ENCODE measurements at places on chromosomes 2 and 18. TPM values are rescaled to one million over a fixed set of nuclear protein-coding genes. Genes with fewer than 3 reads are reported as not detected.

The SKA1 gene
- polyA plus RNA-seq: 0.82 TPM

The UNC80 gene
- not detected for polyA plus RNA-seq

The NFU1 gene
- polyA plus RNA-seq: 19.2 TPM

The TUBB8B gene
- polyA plus RNA-seq: 6.3 TPM

GRCh38 chr18:4102901-4103300 is 352.2 kb downstream of the DLGAP1 start:
- DNase-seq: no peak

GRCh38 chr2:142052220-142052863 is 78.5 kb downstream of the LRP1B start:
- no peak for DNase-seq

DNA sequence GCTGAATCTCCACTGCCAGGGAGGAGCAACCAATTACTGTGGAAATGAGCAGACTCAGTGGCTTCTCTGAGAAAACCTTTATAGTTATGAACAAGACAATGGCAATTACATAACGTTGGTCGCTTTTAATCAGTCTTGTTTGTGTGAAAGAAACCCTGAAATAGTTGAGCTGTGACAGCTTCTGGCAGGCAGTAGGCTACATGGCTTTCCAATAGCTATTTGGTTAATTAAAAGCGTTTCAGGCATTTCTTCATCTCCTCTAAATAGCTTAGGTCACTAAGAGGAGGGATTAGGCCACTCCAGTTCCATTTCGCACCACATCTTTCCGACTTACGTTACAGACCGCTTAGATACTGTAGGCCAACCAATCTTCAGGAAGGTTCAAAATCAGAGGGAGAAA is 794.4 kb upstream of the ID2 start:
- no peak for DNase-seq

GRCh38 chr2:198628596-198628995 is 824.2 kb downstream of the PLCL1 start:
- DNase-seq: no peak

DNA sequence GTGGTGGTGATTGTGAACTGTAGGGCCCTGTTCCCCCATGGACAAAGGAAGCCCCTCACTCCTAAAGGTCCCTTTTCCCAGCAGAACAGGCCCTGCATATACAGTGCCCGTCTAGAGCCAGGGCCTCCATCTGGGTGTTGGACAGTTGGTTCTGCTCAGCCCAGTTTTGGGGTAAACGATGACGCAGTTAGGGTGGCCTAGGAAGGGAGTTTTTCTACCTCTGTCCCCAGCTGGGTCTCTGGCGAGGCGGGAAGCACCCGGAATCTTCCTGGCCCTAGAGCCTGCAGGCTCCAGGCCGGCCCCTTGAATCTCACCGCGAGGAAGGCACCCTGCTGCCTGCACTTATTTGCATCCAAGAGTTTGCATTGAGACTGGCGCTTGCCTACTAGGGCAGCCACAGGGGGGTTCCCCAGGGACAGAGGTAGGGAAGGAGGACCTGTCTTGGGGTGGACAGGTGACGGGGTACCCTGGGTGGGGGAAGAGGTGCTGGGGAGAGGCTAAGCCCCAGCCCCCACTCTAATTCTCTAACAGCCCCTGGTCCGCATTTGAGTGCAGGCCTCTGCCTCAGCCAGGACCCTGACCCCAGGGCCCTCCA is 529 bp upstream of the MTA3 start:
- peak; percentile 65 for DNase-seq

DNA sequence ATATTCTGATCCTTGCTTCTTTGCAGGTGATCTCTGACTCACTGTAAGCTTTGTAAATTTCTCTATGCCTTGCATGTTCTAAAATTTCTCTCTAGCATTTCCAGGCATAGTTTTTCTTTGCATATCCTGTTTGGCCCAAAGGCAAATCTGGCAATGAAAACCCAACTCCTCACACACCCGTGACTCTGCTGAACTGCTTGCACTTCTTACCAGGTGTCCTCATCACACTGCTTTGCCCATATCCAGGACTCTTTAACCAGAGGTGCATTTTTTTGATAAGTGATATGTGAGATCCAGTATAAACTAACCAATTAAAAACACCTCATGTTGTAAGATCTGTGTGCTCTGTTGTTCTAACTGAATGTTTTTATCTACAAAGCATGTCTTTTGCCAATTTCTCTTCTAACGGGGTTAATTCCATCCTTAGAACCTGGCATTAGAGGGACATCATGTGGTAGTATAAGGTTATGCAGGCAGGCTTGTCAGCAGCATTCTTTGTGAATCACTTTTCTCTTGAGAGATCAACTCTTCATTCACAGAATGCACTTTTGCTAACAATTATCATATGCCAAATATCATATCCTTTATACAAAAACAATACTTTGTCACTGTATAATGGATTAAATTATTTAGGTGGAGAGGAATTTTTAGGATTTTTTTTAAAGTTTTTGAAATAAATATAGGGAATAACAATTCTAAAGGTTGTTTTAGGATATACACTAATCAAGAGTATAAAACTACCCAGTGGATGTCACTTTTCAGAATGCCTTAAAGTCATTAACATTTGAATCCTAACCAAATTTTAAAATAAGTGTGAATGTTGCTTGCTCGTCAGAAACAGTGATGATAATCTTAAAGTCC is 20.8 kb upstream of the TMX3 start:
- peak; percentile 36 for DNase-seq

GRCh38 chr2:46831869-46832265 is 83.7 kb downstream of the MCFD2 start:
- no peak for DNase-seq

- no peak for DNase-seq
These were observed 100.6 kb upstream of the APCDD1 start for GRCh38 chr18:10353791-10354190.

DNA sequence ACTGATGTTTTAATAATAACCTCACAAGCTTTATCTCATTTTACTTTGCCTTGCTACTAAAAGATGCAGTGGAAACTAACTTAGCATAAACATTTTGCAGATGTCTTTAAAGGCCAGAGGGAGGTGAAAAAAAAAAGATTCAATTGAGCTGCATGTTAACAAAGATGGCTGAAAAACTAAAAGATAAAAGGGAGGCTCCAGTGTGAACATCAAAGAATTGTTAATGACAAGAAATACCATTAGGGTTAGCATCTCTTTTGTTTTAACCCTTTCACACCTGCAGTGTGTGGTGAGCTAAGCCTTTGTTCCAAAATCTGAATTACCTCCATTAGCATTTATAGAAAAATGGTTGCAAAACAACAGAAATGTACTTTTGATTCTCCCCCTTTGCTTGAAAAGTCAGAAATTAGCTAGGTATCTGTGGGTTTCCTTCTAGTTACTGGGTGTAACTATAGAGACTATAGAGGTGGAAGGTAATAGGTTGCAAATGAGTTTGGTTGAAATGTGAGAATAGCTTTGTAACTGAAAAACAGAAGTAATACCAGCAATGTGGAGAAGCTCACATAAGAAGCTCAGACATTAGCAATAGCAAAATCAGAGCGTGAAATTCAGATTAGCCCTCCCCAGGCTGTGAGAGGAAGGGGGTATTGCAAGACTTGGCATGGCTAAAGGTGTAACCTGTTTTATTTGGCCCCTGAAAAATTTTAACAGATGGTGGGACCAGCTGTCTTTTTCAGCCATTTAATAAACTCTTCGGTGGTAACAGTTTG is 34.8 kb upstream of the SP5 start:
- no peak for DNase-seq

GRCh38 chr18:60549338-60549960 is 176.9 kb upstream of the MC4R start:
- peak; percentile 52 for DNase-seq

DNA sequence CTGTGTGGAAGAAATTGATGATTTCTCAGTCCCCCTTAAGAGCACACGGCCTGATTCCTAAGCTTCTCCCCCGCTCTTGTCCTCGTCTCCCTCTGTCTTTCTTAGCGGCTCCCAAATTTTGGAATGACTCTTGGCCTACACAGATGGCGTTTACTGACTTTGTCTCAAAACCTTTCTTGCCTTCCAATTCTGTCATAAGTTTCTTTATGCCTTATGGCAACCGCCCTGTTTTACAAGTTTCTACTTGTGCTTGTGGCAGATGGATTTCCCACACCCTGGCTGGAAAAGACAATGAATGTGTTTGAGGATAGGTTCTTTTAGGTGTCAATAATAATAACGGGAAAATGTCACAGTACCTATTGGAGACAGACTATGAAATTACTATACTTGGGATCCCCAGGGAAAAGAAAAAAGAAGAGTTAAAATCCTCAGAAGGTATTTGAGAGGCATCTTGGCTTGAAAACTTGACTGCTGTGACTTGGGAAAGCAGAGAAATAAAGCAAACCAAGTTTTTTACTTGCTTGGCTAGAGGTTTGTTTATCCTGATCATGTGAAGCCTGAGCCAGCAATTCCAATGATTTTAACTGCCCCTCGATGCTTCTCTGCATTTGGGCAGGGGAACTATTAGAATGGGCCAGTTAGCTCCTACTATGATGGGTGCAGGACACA is 276.4 kb downstream of the HRH4 start:
- no peak for DNase-seq

GRCh38 chr2:38148501-38148900 is 72.5 kb upstream of the CYP1B1 start:
- DNase-seq: no peak

GRCh38 chr2:172253190-172254052 is 150.7 kb upstream of the DLX2 start:
- no peak for DNase-seq

GRCh38 chr2:134240061-134240460 is 13.8 kb upstream of the MGAT5 start:
- no peak for DNase-seq

DNA sequence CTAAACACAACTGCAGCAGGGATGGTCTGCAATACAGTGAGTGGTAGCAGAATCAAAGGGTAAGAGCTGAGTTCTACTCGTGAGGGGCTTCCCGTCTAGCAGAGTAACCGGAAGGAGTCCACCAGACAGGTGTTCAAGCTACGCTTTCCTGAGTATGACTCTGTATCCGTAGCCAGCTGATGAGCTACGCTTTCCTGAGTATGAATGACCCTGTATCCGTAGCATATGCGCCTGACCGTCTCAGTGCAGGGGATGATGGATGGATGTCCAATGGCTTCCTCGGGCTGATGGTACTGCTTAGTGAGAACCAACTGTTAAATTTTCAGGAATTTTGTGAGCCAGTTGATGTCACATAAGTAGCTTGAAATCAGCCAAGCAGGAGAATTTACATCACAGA is 244.1 kb upstream of the MYT1L start:
- no peak for DNase-seq
